ENCODE measurements at places on chromosomes 2 and 18.

DNA sequence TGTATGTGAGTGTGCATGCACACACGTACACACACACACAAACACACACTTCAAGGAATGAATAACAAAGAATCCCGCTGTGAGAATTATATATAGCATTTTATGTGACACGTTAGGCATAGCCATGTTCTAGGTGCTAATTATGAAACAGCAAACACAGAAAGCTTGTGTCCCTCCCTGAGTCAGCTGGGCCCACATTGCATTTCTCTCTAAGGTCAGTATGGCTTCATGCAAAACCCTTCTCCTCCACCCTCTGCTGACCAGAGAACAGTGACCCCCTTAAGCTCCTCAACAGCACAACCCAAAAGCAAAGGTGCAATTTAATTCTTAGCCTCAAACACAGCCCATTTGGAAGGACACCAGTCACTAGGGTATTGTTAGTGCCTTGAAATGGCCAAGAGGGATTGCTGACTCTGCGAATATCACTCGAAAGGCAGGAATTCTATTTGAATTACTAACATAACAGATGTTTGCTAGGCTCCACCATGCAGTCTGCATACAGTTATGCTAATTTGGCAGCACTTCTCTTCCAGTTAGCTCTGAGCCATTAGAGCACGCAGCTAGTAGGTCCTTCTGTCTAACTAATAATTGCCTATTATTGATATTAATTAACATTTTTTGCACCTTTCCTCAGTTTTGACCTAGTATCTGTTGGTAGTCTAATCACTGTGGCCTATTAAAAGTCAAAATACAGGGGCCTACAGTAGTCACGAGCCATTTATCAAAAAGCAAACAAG is 149.0 kb downstream of the LNPK start:
- DNase-seq: peak; percentile 12

- DNase-seq: peak; percentile 44
These were observed 2.4 kb upstream of the RBM45 start for GRCh38 chr2:178109813-178110212.

- DNase-seq: no peak
These were observed 82.0 kb upstream of the TTC39C start for GRCh38 chr18:23932385-23933067.

DNA sequence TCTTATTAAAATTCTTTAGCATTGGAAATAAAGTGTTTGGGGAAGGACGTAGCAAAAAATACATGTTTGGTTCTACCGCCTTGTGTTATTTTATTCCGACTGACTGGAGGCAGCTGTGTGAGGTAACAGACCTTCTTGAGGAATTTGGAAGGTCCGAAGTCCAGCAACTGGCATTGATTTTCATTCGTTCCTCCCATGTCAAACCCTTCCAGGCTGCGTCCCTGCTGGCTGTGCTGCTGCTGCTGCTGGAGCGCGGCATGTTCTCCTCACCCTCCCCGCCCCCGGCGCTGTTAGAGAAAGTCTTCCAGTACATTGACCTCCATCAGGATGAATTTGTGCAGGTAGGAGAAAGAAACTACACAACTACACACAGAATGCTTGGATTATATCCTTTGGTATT is 21.8 kb downstream of the CNDP1 start:
- DNase-seq: no peak

DNA sequence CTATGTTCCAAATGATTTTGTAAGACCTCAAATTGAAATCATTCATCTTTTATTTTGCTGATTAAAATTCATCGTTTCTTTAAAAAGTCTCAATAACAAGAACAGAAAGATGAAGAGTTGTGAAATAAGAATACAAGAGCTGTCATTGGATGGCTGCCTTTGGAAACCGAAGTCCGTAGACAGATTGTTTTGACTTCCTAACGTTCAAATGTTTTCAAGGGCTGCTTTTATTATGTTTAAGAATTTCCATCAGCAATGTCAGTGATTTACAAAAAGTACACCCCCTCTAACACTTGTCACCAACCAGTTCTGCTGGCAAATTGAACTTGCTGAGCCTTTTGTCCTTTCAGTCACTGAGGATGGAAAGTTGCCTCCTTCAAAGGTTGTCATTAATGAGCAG is 89.6 kb downstream of the KCNE4 start:
- DNase-seq: no peak

- peak; percentile 78 for DNase-seq
These were observed 21.7 kb downstream of the BIN1 start for GRCh38 chr2:127085317-127085681.

- no peak for DNase-seq
These were observed 50.8 kb upstream of the ITGA6 start for GRCh38 chr2:172376505-172377125.

- peak; percentile 87 for DNase-seq
These were observed 75.1 kb downstream of the BOLA3 start for GRCh38 chr2:74072565-74072964.

- no peak for DNase-seq
These were observed 233.8 kb downstream of the ANKRD36B start for GRCh38 chr2:97355887-97356286.

- peak; percentile 78 for DNase-seq
These were observed 649.1 kb downstream of the NYAP2 start for GRCh38 chr2:226048611-226049010.

GRCh38 chr18:10354241-10354811 is 100.1 kb upstream of the APCDD1 start:
- no peak for DNase-seq

GRCh38 chr2:134170294-134170693 is 83.6 kb upstream of the MGAT5 start:
- no peak for DNase-seq

DNA sequence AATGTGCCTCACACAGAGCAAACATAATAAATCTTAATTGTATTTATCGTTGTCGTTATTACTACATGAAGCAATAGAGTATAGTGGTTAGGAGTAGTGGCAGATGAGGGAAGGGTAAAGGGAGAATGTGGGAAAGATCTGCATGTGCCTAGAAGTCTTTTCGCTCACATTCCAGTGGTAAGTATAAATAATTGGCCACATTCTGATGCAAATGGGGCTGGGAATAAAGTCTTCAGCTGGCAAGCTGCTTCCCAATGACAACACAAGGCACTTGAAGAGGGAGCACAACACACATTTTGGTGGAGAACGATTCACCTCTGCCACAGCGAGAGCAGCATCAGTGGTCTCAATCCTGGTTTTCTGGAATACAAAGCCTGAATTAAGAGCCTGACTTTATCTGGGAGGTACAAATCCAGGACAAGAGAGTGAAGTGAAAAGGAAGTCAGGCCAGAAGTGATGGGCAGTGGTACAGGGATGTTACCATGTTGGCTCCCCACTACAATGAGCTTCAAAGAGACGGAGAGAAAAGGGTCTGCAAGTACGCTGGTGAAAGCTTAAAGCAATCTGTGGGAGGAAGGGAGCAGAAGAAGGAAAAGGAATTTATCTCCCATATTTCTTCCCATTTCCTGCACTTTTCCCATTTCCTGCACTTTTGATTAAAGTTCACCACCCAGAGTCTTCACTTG is 112.3 kb downstream of the ARHGAP15 start:
- DNase-seq: no peak

DNA sequence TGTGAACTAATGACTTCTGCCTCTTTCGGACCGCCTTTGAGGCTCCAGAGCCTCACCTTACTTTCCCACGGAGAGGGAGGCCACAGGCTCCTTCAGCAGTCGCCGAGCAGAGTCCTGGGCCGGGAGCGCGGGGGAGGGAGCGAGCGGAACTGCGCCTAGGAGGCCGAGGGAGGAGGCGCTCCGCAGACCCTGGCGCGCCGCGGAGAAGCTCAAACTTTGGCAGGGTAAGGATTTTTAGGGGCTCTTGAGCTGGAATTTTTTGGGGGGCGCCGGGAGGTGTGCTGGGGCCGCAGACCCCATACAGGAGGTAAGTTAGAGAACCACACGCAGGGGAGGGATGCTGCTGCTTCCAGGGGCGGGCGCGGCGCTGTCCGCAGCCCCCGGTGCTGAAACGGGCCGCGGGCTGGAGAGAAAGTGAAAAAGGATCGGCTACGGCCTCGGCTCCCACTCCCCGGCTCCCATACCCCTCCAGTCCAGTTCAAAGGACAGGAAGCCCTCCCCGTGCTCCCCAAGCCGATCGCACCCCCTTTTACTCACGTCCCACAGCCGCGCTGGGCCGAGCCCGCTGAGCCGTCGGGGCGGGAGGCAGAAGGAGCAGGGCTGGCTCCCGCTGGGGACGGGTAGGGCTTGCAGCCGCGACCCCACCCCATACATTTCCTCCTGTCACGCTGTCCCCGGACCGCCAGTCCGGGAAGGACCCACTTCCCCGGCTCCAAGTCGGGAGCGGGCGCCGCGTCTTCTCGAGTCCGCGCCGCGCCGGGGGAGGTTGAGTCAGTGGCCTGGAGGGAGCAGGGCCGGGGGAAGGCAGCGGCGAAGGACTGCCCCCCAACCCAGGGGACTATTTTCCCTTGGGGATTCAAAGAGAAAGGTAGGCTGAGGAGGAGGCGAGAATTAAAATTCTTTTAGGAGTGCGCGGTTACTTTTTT is at the start of gene CNGA3:
CNGA3 (plus strand) TSS at position 146 of the 926 bp plus-strand sequence. CDS start 23,520 bp downstream, outside the sequence.
- peak; percentile 29 for DNase-seq

- DNase-seq: peak; percentile 27
These were observed at the start of gene COLEC11 for GRCh38 chr2:3594493-3595281. TSS of gene COLEC11 (plus strand) at chr2:3595112. CDS start at chr2:3604341, 9,229 bp downstream.

DNA sequence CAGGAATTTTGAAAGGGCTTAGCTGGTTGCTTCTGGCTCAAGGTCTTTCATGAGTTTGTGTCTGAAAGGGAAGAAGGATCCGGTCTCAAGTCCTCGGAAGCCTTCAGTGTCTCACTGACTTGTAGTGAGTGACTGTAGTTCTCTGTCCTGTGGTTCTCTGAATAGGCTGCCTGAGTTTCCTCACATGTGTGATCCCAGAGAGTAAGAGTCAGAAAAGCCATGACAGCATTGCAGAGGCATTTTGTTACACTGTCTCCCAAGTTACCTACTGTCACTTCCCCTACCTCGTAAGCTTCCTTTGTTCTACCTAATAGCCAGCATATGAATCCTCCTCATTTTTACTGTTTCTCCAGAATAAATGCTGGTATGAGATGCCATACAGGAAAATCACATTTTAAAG is 709.1 kb upstream of the CHAC2 start:
- DNase-seq: peak; percentile 52

GRCh38 chr2:191933307-191934105 is 86.6 kb upstream of the CAVIN2 start:
- no peak for DNase-seq

- DNase-seq: no peak
These were observed at the start of gene GPR17 for GRCh38 chr2:127645395-127646291. TSS of gene GPR17 (plus strand) at chr2:127646153. CDS start at chr2:127650736, 4,583 bp downstream.

DNA sequence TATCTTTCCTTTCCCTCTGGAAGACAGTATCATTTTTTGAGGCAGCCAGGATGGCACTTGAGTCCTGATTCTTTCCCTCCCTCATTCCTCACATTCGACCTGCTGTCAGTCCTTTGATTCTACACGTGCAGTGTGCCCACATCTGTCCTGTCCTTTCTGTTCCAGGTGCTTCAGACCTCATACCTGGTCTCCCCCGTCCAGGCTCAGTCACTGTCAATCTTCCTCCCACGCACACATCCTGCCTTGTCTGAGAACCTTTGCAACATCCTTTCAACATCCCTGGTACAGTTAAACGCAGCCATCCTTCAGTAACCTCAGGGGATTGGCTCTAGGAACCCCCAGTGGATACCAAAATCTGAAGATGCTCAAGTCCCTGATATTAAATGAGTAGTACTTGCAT is 10.1 kb downstream of the BCL2 start:
- DNase-seq: no peak

- DNase-seq: peak; percentile 40
These were observed 11.4 kb upstream of the GALNT5 start for GRCh38 chr2:157245846-157246764.

- DNase-seq: no peak
These were observed 1896.8 kb upstream of the CELF4 start for GRCh38 chr18:39462436-39462835.

GRCh38 chr2:210162466-210163124 is 8.6 kb downstream of the KANSL1L start:
- no peak for DNase-seq

GRCh38 chr18:65352186-65352585 is 398.6 kb upstream of the CDH7 start:
- peak; percentile 74 for DNase-seq

- no peak for DNase-seq
These were observed 169.3 kb downstream of the HDAC4 start for GRCh38 chr2:239231231-239232194.

GRCh38 chr2:112788653-112789052 is 4.4 kb upstream of the IL1A start:
- DNase-seq: no peak

GRCh38 chr2:211730215-211730614 is 808.4 kb downstream of the ERBB4 start:
- DNase-seq: no peak

GRCh38 chr18:36578871-36579710 is 249.7 kb downstream of the TPGS2 start:
- no peak for DNase-seq

GRCh38 chr2:39570614-39571013 is 95.1 kb upstream of the TMEM178A start:
- peak; percentile 20 for DNase-seq

DNA sequence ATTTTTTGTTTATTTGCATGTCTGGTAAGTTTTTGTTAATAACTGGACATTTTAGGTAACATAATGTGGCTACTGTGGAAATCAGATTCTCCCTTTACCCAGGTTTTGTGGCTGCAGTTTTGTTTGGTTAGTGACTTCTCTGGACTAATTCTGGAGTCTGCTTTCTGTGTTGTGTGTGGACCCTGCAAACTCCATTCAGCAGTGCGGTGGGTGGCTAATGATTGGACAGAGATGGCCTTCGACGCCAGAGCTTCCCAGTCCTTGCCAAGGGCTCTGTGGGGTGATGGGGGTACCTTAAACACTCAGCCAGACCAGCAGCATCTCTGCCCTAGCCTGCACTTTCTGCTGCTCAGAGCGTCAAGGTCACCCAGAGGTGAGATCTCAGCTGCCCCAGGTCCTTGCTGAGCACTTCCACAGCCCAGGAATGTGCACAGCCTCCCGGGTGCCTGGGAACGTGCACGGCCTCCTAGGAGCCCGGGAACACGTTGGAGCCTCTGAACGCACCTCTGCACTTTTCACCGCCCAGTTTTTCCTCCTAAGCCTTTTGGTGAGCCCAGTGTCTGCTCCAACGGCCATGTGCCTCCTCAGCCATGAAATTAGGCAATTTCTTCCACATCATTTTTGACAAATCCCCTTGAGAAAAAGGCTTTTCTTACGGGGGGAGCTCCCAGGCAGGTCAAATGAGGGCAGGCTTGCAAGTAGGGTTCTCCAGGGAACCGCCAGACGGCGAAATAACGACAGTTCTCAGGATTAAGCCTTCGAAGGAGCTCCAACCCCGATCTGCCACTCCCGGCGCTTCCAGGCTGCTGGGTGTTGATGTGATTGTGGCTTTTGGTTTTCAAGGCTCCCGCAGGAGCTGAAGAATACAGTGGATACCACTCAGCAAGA is 35.2 kb upstream of the KLF11 start:
- no peak for DNase-seq
